ENCODE measurements at places on chromosomes 12 and 14.

GRCh38 chr14:50085570-50086320, 30.6 kb downstream of the VCPKMT start:
- DNase-seq: peak; percentile 88

DNA sequence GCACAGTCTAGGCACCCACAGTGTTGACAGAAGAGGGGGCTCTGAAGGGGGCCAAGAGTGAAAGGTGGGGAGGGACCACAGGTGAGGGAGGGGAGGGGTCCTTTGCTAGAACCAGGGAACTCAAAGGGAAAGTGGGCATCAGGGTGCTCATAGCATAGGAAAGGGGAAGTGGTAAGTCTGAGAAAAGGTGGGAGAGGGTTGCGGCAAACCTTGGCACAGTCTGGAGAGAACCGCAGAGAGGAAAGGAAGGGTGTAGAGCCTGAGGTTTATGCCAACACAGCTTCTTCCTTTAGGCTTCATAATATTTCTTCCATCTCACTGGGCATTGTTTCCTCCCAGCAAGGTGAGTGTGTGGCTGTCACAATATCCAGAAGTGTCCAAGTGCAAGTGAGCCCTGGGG, 11.5 kb upstream of the PLEK2 start:
- no peak for DNase-seq

- no peak for DNase-seq
Observed at GRCh38 chr12:39061576-39061975, 156.2 kb upstream of the CPNE8 start.

DNA sequence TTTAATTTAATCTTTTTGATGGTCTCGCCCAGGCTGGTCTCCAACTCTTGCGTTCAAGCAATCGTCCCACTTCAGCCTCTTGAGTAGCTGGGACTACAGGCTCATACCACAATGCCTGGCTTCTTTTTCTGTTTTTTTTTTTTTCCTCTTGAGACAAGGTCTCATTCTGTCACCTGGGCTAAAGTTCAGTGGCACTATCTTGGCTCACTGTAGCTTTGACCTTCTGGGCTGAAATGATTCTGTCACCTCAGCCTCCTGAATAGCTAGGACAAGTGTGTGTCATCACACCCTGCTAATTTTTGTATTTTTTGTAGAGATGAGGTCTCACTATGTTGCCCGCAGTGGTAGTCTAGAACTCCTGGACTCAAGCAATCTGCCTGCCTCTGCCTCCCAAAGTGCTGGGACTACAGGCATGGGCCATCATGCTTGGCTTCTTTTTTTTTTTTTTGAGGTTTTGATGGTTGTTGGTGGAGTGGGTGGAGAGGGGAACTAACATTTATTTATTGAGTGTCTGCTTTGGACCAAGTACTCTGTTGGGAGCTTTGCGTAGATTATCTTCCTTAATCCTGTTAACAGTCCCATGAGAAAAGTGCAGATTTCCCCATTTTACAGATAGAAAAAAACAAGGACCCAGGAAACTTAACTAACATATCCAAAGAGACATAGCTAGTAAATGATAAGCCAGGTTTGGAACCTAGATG, 102.0 kb downstream of the DIP2B start:
- DNase-seq: no peak

DNA sequence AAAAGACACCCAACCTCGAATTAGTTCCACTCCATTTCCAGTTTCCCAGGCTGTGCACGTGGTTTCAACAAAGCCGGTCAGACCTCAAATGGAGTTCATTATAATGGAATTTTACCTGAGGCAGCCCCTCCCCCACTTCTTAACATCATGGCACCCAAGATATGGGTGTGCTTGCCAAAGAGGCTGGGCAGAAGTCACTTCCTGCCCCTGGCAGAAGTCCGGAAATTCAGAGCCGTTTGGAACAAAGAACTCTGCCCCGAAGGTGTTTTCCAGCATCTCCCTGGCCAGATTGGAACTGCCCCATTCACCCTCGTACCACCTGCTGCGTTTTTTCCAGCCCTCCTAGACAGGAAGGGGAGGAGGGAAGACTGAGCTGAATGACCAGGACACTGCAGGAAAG, 8.2 kb downstream of the VDR start:
- DNase-seq: peak; percentile 68

DNA sequence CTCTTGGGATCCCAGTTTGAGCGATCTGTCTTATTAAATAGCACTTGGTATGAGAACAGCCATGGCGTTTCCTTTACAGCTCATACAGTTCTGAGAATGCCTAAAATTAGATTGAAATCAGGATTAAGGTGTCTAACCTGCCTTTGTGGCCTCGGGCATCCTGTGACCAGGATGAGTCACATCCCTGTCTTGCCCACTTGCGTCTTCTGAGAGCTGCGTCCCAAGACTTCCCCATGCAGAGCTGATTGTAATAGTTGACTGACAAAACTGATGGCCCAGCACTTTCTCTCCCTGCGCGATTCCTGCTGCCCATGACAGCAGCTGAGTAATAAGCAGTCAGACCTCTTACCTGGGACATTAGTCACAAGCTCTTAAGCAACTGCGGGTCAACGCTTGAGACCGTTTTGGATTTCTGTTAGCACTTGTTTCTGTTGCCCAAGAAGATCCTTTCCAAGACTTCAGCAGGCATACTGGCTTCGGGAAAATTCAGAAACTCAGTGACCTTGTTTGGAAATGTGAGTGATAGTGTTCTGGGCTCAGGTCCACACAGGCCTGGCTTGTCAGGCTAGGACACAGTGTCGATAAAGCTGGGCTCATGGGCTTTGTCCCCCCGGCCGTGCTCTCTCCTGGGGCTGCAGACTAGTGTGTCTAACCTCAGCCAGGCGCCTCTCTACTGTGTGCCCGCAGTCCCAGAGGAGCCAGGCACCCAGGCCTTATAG, 169.9 kb upstream of the HIF1A start:
- DNase-seq: peak; percentile 99

DNA sequence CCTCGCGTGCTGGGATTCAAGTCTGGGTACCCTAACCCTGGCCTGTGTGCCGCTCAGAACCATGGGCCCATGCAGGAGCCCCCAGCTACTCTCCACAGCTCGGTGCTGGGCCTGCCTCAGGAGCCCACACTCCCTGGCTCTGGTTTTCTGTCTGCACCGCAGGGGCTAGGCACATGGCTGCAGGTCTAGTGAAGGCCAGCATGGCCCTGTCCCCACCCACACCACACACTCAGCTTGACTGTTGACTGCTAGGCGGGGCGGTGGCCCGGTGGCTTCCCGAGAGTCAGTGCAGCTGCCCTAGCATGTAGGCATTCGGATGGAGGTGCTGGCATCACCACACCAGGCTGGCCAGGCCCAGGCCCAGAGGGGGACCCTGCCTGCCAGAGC, 7.9 kb downstream of the INF2 start:
- DNase-seq: no peak

DNA sequence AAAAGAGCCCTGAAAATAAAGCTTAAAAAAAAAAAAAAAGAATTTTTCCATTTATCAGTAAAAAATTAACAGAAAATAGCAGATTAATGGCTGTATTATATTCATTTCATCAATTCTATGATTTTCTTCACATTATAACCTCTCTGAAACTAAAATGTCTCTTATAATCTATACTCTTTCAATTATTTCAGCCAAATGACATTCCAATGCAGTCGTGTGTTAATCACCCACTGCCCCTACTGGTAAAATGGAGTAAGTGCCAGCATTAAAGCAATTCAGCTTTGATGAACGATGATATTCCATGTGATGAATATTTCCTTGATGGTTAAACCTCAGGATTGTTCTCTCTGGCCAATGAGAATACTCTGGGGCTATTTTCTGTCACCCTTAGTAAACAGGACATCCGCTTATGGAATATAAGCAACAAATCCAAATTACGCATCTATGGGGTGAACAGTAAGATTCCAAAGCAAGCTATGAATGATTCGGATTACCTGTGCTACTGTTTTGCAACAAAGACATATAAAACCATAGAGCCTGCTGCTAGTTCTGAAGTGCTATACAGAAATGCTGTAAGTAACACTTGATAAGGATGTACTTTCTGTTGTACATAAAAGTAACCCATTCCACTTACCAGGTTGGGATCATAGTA, 20.3 kb upstream of the SYCP3 start:
- DNase-seq: peak; percentile 15

DNA sequence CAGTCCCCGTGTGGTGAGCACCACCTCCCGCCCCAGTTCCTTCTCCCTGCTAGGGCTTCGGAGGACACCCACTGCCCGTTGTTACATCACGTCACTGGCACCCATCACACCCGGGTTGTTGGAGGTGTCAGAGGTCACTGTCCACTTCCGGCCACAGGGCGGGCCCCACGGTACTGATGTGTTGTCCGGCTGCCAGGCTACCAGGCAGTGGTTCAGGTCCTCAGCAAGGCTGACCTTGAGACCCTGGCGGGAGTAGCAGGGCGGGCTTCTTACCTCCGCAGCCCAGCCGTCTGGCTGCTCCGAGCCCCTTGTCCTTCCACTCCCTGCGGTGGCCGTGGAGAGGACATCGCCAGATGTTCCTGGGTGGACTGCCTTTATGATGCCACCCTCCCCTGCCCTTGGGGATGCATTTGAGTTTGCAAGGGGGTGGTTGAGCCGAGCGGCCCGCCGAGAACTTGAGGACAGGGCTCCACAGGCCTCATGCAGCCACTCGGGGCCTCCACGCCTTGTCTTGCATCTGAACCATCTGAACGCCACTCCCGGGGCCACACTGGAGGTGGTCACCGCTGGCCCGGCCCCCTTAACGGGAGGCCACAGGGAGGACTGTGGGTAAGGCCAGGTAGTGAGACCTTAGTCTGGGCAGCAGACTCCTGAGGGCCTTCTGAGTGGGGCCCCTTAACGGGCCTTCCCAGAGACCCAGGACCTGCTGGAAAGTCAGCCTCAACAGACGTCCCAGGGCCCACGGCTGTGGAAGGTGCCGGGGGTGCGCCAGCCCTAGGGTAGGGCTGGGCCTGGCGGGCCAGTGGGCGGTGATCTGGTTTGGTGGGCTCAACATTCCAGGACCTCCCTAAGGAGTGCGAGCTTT, 27.1 kb upstream of the PLD4 start:
- DNase-seq: no peak

DNA sequence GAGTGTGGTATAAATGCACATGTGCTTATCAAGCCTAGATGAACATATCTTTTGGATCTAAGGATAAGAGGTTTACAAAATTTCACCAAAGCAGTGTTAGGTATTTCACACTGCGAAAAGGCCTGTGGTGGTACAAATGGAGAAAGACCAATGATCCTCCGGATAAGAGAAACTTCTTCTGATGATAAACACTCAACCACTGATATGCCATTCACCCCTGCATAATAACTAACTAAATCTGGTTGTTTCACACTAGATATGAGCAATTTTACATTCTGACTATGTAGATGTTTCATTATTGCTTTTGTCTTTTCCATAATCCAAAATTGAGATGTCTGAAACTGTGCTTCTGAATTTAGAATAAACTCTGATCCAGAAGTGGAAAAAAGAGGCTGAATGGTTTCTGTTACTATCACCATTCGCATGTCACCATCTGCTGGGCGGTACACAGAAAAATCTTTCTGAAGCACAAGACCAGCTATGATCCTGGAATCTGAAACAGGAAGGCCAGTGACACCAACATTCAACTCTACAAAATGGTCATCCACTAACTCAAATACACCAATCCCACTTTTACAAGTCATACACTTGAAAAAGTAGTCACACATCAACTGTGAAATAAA, 1.3 kb downstream of the BBS10 start:
- peak; percentile 72 for DNase-seq

GRCh38 chr14:64995291-64995690, 8.6 kb downstream of the FNTB start:
- DNase-seq: no peak

- peak; percentile 65 for DNase-seq
Observed at GRCh38 chr14:28294834-28295440, 471.6 kb upstream of the FOXG1 start.

DNA sequence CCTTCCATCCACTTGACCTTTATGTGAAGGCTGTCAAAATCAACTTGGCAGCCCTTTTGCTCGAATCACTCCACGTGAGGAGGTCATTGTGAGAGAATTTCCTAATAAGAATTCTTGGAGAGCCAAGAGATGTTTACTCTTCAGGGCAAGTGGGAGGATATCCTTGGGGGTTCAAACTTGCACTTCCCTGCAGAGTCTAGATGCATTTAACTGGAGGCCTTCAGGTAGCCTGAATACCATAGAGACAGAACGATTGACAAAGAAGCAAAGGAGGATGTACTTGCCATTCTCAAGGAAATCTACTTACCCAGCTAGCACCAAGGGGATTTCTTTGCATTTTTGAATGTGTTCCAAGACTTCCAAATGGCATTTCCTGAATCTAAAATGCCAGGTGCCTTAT, 1702.6 kb upstream of the FLRT2 start:
- no peak for DNase-seq

DNA sequence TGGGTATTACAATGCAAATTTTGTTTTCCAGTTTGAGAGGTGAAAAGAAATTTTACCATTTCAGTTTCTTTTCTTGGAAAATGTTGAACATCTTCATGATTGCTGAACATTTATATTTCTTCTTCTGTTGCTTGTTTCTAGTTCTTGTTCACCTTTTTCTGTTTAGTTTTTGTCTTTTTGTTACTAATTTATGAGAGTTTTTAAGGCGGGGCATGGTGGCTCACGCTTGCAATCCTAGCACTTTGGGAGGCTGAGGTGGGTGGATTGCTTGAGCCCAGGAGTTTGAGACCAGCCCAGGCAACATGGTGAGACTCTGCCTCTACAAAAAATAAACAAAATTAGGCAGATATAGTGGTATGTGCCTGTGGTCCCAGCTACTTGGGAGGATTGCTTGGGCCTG, 10.7 kb downstream of the KIF5A start:
- DNase-seq: no peak

GRCh38 chr12:110966081-110966760, 45.8 kb upstream of the MYL2 start:
- no peak for DNase-seq

DNA sequence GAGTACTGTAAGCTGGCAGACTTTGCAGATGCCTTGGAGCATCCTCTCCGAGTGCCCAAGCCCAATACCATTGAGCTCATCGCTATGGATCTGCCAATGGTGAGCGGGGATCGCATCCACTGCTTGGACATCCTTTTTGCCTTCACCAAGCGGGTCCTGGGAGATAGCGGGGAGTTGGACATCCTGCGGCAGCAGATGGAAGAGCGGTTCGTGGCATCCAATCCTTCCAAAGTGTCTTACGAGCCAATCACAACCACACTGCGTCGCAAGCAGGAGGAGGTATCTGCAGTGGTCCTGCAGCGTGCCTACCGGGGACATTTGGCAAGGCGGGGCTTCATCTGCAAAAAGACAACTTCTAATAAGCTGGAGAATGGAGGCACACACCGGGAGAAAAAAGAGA, 41.6 kb downstream of the FIGNL2 start:
- DNase-seq: no peak

- peak; percentile 89 for DNase-seq
Observed at GRCh38 chr12:3236345-3237187, 159.4 kb downstream of the TSPAN9 start.

GRCh38 chr14:78324353-78324752, 154.2 kb downstream of the NRXN3 start:
- DNase-seq: no peak

GRCh38 chr12:107525719-107526554, 159.7 kb upstream of the PWP1 start:
- no peak for DNase-seq

DNA sequence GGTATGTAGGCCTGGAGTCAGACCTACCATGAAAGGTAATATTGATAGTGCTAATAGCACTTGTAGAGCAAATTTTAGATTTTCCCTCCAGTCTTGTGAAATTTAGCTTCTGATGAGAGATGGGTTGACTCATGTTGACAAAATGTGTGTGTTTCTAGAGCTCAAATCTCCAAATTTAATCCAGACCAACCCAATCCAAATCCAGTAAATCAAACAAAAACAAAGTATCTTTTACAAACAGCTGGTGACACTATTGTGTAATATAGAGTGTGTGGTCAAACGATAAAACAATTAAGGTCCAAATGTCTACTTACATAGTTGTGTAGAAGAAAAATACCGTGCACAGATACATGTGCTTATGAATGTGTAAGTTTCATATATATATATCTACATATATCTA, 63.4 kb upstream of the KITLG start:
- no peak for DNase-seq
